ENCODE measurements at places on chromosomes 5 and 9.

DNA sequence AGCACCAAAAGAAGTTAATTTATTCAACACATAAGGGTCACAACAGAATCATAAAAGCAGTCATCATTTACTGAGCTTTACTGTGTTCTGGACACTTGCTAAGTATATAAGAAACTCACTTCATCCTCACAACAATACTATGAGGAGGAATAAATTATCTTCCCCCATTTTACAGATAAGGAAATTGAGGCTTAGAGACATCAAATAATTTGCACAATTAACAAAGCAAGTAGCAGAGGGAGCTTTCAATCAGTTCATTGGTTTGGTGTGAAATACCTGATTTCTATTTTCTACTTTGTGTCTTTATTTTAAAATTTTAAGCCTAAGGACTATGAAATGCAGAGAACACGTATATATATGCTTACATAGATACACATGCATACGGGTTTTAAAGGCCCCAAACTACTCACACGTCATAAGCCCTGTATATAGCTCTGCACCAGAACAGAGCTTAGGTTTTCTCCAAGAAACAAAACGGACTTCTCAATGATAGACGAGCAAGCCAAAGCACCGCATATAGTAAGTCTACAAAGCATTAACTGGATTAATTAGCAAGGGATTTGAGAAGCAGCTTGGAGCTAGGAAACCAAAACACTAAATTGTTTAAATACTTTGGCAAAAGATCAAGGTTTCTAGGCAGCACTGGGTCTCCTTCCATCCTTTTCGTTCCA, 95.6 kb downstream of the DENND1A start:
- no peak for DNase-seq

DNA sequence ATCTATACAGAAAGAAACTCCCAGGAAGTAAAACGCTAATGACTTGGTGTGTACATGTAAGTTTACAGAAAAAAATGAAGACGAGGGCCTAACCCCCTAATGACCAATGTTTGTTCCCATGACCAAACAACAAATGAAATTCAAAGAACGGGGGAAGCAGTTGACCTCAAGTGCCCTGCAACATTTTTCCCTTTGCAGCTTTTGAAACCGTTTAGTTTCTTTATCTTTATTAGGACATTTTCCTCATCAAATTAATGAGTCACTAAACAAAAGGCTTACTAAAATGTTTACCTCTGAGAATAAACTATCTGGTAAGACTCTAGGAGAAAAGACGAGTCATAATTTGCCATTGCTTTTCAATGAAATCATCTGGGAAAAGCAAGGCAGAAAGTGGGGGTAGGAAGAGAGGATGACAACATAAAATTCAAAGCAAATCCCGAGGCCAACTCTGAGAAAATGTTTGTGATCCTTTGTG, 57.4 kb downstream of the LHFPL2 start:
- no peak for DNase-seq

DNA sequence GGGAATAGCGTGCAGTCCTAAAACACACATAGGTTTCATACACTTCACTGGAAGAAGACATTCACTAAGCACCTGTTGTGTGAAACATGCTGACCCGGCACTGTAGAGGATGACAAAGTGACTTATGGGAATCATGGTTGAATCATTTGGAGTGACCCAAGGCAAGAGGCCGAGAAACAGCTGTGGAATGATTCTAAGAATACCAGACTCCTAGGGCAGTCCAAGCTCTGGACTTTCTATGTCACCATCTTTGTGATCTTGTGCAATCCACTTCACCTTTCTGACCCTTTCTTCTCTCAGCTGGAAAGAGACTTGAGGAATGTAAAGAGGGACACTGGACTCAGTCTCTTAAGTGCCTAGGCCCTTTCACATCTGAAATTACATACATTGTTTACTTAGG, 13.1 kb downstream of the MSANTD3 start:
- no peak for DNase-seq

GRCh38 chr9:101387871-101388506, 3.2 kb upstream of the BAAT start:
- no peak for DNase-seq

DNA sequence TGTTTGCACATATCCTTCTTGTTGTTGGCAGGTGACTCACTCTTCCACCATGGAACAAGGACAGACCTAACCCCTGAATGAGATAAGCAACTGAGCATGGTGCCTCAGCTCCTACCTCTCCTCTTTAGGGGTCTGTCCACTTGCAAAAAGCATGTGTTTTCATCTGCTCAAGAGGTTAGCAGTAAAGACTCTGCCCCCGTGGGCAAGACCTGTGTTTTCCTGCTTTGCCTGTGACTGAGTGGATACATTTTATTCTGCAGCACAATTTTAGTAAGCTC, 111.0 kb upstream of the LIFR start:
- DNase-seq, result no peak

- no peak for DNase-seq
Measured at GRCh38 chr5:10786835-10787234, 25.8 kb upstream of the DAP start.

GRCh38 chr9:124017051-124017928, 5.7 kb downstream of the LHX2 start:
- DNase-seq, result no peak

DNA sequence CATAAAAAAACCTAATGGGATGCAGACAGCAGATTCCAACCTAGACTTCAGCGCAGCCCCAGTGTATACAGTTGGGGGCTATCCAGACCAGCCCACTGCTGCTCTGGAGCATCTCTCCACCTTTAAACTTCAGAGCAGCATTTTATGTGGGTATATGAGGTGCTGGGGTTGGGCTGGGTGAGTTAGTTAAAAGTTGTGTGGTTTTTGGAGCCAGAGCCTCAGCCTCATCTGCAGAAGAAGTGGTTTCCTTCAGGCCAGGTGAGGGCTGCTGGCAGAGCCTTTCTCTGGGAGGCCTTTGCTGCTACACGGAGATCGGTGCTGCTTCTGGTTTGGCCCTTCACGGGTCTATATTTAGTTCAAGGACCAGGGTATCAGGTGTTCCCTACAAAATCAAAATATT, 228.3 kb downstream of the PDZD2 start:
- no peak for DNase-seq

DNA sequence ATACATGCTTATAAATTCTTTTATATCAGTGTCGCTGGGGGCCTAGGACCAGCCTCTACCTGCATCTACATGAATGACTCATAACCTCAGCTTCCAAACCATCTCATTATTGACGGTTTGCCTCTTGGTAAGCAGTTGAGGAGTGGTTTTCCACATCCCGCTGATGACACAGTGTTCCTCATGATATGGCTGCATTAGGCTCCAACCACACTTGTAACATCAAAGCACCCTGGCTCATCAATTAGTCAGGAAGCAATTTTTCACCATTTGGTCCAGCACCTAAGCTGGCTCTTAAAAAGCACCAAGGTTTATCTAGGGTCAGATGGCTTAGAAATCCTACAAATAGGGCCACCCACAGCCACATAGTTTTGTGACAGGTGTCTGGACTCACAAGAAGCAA, 402.4 kb downstream of the ARHGEF28 start:
- DNase-seq, result no peak
